ENCODE measurements at places on chromosomes 12 and 14.

GRCh38 chr14:95134304-95134933 is 22.9 kb downstream of the DICER1 start:
- DNase-seq: no peak

DNA sequence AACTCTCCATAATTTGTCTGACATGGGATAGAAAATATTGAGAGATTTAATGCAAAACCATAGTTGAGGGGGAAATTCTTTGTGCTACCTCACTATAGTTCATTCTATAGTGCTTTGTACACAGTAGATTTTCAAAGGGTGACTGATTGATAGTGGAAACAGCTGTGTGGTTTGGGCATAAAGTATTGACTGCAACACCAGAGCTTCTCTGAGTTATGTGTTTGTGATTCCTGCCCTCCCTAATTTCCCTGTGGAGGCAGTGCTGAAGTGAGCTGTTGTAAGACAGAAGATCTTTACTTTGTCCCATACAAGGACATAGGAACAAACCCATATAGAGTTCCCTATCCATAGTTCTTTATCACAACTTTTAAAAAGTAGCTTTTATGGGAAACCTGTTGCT is 47.1 kb downstream of the PTPRQ start:
- no peak for DNase-seq

- DNase-seq: no peak
Measured at GRCh38 chr12:123938679-123939480, 33.8 kb downstream of the CCDC92 start.

GRCh38 chr14:106069804-106070625 is 543.6 kb downstream of the TMEM121 start:
- DNase-seq: no peak

DNA sequence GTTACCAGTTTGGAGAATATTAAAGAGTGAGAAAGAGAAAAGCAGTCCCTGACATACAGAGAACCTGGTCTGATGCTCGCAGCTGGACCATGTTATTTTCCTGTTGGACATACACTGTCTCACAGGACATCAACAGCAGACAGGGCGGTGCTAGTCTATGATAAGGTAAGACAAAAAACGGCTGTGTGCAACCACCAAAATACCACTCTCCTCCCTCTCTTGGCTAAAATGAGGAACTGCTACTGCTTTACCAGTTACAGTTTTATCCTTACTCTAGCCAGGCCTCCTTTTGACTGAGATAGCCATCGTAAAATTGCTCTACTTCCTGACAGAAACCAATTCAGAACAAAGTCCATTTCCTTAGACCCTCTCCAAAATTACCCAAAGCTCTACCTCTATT is 47.0 kb upstream of the ERGIC2 start:
- no peak for DNase-seq

GRCh38 chr12:70078161-70078560 is 165.1 kb upstream of the CNOT2 start:
- DNase-seq: no peak

Measured in activated effector memory CD4-positive, alpha-beta T cell treated with anti-CD3 and anti-CD28 coated beads, Interleukin-2, amount 50 U/mL, for 16 hours (primary cell).